Skeletal muscle cell (primary cell): ENCODE measurements at places on chromosomes 2 and 18.

- no peak for DNase-seq
Observed at GRCh38 chr2:238299803-238300202, 11.4 kb upstream of the PER2 start.

- DNase-seq = no peak
Observed at GRCh38 chr2:43157506-43158246, 68.7 kb downstream of the ZFP36L2 start.

- no peak for DNase-seq
Observed at GRCh38 chr2:201084863-201085262, 13.1 kb downstream of the NDUFB3 start.

DNA sequence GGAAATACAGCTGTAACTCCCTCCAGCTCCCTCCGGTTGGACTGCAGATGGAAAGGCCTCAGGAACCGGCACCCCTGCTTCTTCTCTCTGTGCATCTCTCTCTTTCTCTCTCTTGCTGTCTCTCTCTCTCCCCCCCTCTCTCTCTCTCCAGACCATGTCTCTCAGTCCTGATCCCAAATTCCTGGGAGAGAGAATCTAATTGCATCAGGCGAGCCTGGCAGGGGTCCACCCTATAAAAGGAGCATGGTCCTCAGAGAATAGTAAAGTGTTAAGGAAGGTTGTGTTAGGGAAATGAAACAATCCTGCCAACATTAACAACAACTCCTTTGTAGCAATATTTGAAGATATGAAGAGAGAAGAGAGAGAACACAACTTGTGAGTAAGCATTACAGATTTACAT is 36.7 kb downstream of the VIT start:
- DNase-seq = no peak

DNA sequence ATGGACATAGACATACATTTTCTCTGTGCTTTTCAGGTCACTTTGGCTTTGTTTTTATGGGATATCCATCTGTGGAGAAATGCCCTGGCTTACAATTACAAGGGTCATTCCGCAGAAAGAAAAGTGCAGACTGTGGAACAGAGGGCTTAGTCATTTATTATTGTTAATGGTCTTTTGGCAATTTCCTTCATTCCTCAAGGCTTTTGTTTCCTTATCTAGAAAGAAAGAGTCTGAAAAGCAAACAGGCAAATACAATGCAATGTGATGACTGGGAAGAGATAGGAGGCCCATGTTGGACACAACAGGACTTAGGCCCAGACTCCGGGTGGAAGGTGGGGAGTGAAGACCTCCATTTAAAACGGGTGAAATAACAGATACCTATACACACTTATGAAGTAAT is 129.5 kb upstream of the CAVIN2 start:
- peak; percentile 59 for DNase-seq

- peak; percentile 48 for DNase-seq
Observed at GRCh38 chr2:67289921-67290371, 107.2 kb upstream of the ETAA1 start.

DNA sequence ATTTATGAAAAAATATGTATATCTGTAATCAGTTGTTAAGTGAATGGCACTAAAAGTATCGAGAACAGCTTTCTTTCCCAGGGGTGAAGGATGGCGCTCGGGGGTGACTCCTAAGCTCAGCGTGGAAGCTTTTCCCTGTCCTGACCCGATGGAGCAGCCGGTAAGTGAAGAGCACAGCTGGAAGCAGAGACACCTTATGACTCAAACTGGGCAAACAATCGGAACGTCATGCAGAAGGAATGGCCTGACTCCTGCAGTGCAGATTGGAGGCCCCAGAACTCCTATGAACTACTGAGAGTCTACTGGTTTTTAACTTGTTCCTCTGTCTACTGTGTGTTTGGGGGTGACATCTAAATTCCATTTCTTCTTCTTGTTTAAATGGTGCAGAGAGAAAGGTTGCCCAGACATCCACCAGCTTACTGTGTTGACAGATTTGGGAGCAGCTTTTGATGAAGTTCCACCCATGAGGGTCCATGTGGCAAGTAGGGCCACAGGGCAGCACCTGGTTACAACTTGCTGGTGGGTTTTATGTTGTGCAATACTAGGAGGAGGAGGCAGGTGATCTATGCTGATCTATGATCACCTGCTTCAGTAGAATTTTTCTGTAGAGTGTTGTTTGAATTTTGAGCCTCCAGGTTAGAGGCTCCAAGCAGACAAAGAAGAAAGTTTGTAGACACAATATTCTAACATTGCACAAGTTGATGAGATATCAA is 52.8 kb upstream of the TMEM182 start:
- DNase-seq = peak; percentile 29

- no peak for DNase-seq
Observed at GRCh38 chr18:274313-274712, 6.5 kb upstream of the THOC1 start.

DNA sequence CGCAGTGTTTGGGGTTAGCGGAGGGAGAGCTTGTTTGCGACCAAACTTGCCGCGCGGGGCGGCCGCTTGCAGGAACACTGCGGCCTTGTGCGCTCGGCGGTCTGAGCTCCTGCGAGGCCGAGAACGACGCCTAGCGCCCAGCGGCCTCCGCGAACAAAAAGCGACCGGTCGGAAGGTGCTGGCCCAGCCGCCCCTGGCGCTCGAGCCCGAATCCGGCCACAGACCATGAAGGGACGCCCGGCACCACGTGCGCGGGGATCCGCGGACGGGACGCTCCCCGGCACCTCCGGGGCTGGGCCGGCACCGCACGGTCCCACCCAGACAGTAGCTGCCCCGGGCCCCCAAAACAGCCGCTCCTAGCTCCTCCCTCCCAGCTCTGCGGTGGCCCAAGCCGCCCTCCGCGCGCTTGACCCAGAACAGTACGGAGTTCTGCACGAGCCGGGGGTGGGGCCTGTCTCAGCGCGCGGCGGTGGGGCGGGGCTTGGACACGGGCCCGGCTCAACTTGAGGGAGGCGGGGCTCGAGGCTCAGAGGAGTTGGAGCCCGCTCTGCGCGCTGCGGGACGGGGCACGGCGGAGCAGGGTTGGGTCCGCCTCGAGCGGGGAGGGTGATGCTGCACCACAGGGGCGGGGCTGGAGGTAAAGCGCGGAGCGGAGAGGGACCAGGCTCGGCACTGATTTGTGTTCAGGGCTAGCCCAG is 664 bp upstream of the IMPA2 start:
- DNase-seq = peak; percentile 85

DNA sequence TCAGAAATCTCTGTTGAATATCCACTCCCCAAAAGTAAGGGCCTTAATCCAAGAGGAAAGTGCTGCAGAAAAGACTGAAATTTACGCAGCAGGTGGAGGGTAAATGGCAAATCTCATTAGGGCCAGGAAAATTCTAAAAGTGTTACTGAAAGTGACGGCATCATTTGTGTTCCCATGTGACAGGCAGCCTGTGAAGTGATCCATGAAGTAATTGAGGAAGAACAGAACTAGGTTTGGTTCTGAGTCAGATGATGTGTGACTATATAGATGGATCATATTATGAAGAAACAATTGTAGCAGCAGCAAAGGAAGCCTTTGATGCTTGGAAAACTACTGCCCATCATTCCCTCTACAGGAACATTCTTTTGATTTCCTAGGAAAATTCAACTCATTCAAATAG is 401.2 kb downstream of the TGIF1 start:
- DNase-seq = no peak
